ENCODE measurements at places on chromosomes 6 and 20.

- no peak for DNase-seq
These were observed 9.6 kb downstream of the BTNL2 start for GRCh38 chr6:32397252-32397920.

DNA sequence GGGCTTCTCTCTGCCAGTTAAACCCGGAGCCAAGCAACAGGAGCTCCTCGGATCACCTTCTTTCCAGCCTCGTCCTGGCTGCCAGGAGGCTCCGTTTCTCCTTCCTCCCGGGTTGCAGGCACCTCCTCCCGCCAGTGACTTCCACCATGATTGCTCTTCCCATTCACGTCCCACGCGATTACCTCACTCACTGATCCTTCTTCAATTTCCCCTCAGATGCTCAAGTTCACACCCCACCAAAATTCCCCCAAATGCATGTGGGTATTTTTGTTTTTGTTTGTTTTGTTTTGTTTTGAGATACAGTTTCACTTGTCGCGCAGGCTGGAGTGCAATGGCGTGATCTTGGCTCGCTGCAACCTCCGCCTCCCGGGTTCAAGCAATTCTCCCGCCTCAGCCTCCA is 25.1 kb downstream of the KCNQ2 start:
- DNase-seq = no peak

- no peak for DNase-seq
These were observed 27.4 kb downstream of the ATP9A start for GRCh38 chr20:51740838-51741237.

DNA sequence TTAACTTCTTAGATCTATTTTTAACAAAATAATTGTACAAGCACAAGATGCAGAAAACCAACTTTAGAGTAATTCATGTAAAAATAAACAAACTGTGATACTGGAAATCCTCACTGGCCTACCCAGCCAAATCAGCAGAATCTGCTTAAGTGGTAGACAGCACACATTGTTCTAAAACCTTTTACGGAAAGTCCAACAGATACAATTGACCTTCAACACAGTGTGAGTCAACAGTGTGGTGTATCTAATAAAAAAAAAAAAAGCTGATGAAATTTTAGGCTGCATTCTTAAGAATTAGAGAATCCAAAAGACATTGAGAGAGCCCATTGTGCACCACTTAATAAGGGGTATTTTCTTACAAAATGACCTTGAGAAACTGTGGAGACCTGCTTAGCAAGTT is 174.5 kb downstream of the COL21A1 start:
- no peak for DNase-seq

DNA sequence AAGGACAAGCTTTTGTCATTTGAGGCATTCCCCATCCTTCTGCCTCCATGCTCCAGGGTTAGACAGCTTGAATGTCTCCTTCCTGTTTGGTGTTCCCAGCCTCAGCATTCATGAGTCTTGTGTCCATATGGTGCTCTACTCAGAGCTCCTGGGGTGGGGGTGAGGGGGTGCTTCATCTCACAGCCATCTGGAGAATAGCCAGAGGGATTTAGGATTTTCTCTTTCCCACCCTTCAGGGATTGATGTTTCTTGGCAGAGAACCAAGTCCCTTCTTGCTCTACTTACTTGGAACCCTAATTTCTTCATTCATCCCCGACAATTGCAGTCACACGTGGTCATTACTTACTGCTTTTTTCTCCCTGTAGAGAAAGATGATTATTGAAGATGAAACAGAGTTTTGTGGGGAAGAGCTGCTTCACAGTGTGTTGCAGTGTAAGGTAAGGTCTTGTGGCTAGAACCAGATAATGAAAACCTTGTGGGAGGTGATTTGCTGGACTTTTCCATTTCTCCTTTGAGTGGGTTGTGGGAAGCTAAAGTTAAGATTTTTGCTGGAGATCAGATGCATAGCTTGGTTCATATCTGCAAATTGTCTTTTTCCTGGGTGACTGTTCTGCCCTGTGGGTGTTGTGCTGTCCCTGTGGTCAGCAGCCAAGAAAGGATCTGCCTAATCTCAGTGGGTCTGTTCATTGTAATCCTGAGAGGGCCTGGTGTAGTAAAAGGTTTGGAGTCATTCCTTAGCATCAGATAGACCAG is 18.6 kb downstream of the CMTR1 start:
- no peak for DNase-seq

DNA sequence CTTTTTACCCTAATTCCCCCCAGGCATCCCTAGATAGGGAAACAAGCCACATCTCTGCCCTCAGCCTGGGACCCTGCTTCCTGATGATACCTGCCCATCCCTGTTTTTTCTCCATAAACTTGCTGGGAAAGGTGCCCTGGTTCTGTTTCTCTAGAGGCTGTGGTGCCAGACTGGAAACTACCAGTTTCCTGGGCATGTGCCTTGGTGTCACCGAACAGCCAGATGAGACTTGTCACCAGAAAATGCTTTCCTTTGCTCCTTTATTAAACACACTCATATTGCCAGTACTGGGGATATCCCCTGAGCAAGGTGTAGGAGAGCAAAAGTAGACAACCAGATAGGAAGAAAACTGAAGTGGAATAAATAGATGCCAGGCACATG is 16.8 kb downstream of the SRSF3 start:
- no peak for DNase-seq

DNA sequence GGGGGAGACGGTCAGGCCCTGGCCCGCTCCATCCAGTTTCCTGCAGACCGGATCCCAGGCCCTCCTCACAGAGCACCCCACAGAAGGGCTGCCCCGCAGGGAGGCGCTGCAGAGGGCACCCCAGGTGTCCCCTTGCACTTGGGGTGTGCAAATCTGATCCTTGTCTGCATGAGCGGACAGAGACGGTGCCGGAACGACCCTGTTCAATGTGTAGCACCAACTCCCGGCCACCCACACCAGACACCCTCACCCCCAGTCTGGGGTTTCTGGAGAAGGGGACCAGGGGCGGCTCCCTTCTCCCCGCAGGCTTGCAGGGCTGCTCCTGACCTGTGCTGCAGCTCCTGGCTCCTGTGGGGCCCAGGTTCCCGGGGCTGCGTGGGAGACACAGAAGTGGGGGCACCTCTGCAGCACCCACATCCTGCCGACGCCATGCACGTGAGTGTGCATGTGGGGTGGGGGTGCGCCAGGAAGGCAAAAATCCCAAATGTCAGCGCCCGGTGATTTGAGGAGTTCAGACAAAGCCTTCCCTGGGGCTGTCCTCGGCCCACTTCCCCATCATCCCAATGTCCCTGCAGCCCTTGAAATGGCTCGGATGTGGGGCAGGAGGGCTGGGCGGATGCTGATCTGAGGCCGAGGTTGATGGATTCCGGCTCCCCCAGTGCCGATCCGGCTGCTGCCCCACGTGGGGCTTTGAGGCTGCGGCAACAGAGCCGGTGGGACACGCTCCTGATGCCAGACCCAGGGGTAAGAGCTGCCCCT is 85.3 kb upstream of the BHLHE23 start:
- no peak for DNase-seq

GRCh38 chr20:62900692-62901584 is 25.4 kb downstream of the DIDO1 start:
- DNase-seq = no peak

GRCh38 chr6:11161031-11161956 is 49.8 kb upstream of the ERVFRD-1 start:
- peak; percentile 91 for DNase-seq

- no peak for DNase-seq
These were observed 22.1 kb downstream of the ADGRF5 start for GRCh38 chr6:46899659-46900058.

- DNase-seq = no peak
These were observed 17.3 kb upstream of the ID1 start for GRCh38 chr20:31587545-31588389.

GRCh38 chr20:6744180-6744579 is 23.3 kb upstream of the BMP2 start:
- DNase-seq = no peak

GRCh38 chr6:11188161-11188915 is 44.1 kb downstream of the NEDD9 start:
- DNase-seq = no peak

GRCh38 chr20:1267161-1267560 is 1.1 kb downstream of the SNPH start:
- no peak for DNase-seq

DNA sequence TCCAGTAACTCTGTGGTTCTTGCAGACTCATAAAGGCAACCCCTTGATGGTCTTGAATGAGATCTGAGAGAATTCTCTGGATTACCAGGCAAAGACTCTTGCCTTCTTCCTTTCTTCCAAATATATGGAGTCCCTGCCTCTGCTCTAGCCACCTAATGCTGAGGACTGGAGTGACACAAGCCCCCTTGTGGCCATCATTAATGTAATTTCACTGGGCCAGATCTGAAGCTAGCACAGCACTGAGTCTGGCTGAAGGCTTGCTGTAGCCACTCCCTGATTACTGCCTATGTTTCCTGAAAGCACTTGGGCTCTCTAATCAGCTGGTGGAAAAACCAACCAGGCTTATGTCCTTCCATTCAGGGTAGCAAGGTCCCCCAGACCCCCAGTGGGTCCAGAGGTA is 559.3 kb upstream of the IRAK1BP1 start:
- DNase-seq = no peak

GRCh38 chr6:29395331-29395730 is at the start of gene OR12D2:
Gene OR12D2, plus strand, starts transcription at chr6:29395631. Its CDS starts 1,069 bp downstream, at chr6:29396700.
- DNase-seq = no peak

GRCh38 chr6:30712441-30712945 is 4.6 kb downstream of the MDC1 start:
- no peak for DNase-seq

DNA sequence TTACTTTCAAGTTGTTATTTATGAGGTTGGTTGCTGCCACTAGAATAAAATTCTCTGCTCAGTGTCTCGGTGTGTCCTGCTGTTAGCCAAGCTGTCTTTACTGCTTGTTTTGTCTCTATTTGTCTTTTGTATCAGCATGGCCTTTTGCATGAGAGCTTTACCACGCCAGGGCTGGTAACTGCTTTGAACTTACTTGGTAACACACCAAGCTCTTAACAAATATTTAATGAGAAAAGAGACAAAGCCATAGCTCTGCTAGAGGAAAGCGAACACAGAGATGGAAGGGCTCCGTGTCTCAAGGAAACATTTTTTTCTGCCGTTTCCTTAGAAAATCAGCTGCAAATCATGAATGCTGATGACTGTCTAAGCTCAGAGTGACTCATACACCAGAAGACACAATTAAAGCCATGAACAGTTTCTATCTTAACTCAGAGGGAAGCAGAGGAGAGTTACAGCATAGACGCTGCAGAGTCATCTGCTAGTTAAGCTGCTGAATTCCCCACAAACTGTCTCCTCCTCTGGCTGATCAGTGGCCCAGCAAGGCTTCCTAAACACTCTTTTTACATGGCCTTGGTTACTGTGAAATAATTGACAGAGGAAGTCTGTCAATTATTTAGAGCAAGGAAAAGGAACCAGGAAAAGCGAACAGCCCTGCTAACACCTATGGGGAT is 44.8 kb downstream of the AGPAT4 start:
- DNase-seq = no peak

DNA sequence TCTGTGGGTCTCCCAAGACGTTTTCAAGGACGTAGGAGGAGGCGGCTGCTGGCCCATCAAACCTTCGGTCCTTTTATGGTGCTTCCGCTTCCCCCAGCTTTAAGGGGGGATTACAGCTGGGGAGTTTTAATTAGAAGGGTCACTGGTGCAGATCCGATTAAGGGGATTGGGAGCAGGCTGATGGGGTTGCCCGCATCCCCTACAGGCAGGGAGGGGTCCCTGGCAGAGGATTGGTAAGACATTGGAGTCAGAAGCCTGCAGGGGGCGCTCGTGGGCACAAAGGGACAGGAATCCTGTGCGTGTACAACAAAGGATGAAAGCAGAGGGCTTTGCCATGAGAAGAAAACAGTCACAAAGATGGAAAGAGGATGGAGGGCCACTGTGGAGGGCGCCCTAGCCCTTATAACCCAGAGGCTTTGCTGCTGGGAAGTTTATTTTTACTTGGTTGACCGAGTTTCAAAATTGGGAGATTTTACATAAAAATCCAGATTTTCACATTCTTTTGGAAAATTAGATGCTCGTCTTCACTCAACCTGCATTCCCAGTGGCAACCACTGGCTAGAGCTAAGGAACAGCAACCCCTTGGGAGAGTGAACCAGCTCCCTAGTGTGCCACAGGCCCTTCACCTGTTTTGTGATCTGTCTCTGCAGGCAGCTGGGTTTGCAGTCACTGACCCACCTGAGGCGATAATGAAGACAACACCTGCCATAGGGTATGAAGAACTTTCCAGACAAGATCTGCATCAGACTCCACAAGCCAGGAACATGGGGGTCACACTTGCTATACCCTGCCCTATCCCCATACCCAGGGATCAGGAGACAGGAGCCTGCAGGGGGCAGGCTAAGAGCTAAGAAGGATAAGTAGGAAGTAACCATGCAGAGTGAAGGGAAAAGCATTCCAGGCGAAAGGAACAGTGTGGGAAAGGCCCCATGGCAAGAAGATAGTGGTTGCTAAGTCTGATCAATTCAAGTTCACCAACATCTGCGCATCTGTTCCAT is 97.7 kb downstream of the KCNB1 start:
- peak; percentile 45 for DNase-seq

- no peak for DNase-seq
These were observed 22.3 kb upstream of the AVP start for GRCh38 chr20:3106658-3107463.

DNA sequence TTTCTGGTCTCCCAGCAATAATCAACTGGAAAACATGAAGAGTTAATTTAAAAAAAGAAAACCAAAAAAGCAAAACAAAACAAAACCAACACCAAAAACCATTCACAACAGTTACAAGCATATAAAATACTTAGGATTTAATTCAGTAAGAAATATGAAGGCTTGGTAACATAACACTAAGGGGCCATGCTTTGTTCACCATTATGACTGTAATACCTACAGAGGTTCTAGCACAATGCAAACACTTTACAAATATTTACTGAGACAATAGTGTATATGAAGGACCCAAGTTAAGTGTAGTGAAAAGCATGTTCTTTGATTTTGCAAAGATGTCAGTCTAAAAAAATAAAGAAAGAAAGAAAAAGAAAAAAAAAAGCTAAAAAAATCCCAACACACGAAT is 109.8 kb upstream of the EMILIN3 start:
- no peak for DNase-seq

- no peak for DNase-seq
These were observed 4.9 kb downstream of the SLC22A2 start for GRCh38 chr6:160253714-160254113.

DNA sequence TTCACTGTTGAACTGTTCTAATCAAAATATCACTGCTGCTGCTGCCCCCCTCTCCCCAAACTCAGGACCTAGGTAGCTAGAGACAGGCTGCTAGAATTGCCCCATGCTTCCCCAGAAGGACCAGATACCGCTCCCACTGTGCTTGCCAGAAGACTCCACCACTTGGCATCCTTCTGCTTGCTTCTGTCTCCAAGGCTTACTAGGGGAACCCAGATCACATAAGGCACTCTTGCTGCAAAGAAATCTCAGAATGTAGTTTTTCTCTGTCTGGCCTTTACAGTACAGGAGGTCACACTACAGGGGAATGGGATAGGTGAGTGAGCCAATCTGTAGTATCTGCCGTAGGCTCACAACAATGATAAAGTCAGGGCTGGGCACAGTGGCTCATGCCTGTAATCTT is 21.5 kb upstream of the SLC9A8 start:
- no peak for DNase-seq

GRCh38 chr20:2604506-2604835 is 48.0 kb upstream of the NOP56 start:
- no peak for DNase-seq

Data from globus pallidus (tissue), 1 donor.